ENCODE measurements at places on chromosomes 3 and 15.

DNA sequence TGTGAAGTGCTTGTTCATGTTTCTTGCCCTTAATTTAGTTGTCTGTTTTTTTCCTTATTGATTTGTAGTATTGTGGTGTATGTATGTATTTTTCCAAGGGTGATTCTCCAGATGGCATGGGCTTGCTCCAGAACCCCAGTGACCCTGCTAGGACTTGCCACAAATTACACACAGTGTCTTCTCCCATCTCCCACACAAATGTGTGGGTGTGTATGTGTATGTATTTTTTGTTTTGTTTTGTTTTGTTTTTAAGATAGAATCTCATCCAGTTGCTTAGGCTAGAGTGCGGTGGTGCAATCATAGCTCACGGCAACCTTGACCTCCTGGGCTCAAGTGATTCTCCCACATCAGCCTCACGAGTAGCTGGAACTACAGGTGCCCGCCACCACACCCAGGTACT lies 36.2 kb upstream of the ARID3B start:
- H3K27me3 ChIP-seq: no peaks in the 10 kb centered on the region
- peaks cover 5% of the 10 kb centered on the region for H3K4me1 ChIP-seq
- no peak overlapping the region for H3K4me3 ChIP-seq
- H3K27ac ChIP-seq: no peak overlapping the region

GRCh38 chr3:12990306-12990705 lies 82.9 kb downstream of the IQSEC1 start:
- H3K4me1 ChIP-seq: peaks cover 85% of the 10 kb centered on the region
- H3K4me3 ChIP-seq: no peak overlapping the region
- H3K36me3 ChIP-seq: peaks cover 9% of the 10 kb centered on the region
- H3K27ac ChIP-seq: peak overlapping the region; percentile 49
- no peak for ATAC-seq

DNA sequence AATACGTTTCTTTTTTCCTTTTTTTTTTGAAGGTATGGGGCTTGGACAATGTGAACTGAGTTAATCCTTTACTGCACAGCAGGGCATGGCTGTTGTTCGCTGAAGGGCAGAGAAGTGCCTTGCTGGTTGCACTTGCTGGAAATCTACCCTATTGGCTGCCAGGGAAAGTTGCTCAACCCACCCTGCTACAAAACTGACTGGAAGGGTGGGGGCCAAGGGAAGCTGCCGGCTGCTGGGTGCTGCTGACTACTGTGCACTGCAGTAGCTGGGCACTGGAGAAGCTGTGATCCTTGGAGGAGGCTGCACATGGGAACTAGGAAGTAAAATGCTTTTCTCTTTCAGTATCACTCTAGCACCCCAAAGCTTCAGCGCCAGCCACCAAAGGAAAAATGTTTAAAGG lies 70.5 kb downstream of the ETV5 start:
- H3K27me3 ChIP-seq: peaks cover 6% of the 10 kb centered on the region
- no peak overlapping the region for H3K27ac ChIP-seq
- ATAC-seq: no peak
- H3K4me3 ChIP-seq: no peak overlapping the region
- H3K36me3 ChIP-seq: no peaks in the 10 kb centered on the region

DNA sequence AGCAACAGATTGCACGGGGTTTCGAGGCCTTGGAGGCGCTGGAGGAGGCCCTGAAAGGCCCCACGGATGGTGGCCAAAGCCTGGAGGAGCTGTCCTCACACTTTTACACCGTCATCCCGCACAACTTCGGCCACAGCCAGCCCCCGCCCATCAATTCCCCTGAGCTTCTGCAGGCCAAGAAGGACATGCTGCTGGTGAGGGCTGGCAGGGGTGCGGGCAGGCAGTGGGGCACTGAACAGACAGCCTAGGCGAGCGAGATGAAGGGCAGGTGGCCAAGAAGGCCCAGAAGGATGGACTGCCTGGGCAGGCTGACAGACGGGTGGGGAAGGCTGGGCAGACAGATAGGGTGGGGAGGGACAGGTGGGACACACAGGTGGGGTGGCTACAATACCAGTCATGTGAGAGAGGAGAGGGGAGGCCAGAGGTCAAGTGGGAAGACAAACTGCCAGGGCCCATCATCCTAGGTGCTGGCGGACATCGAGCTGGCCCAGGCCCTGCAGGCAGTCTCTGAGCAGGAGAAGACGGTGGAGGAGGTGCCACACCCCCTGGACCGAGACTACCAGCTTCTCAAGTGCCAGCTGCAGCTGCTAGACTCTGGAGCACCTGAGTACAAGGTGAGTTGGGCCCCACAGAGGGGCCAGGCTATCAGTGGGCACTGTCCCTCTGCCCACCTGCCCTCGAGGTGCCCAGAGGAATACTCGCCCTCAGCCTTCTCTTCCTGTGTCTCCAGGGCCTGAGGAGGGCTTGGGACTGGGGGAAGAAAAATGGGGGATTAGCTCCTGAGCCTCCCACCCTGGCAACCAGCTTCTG lies 3.1 kb downstream of the PARP3 start:
- no peak for ATAC-seq
- no peak overlapping the region for H3K4me3 ChIP-seq
- H3K27me3 ChIP-seq: no peaks in the 10 kb centered on the region

DNA sequence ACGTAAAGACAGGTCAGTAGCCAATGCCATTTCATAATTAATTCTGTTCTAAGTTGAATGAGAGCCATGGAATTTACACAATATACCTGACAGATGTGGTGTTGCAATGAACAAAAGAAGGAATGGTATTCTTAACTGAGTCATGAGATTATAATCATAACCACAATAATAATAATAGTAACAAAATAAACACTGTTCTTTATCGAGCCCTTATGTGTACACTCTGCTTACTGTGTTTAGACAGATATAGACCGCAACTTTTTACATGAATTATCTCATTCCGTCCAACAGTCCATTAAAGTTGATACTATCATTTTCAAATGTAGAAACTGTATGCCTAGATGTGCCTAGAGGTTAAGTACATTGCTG lies 28.2 kb upstream of the SCAANT1 start:
- H3K27ac ChIP-seq: no peak overlapping the region
- ATAC-seq: no peak
- H3K4me3 ChIP-seq: no peak overlapping the region
- no peaks in the 10 kb centered on the region for H3K27me3 ChIP-seq
- peaks cover 49% of the 10 kb centered on the region for H3K4me1 ChIP-seq
- peaks cover 27% of the 10 kb centered on the region for H3K36me3 ChIP-seq

- peaks cover 13% of the 10 kb centered on the region for H3K27me3 ChIP-seq
- no peak overlapping the region for H3K27ac ChIP-seq
- H3K4me1 ChIP-seq: peaks cover 7% of the 10 kb centered on the region
- H3K4me3 ChIP-seq: no peak overlapping the region
Observed at GRCh38 chr15:44066211-44066827, 128.8 kb downstream of the FRMD5 start.
